Cortex of kidney (tissue), 1 donor: ENCODE measurements at places on chromosomes 7 and 10.

DNA sequence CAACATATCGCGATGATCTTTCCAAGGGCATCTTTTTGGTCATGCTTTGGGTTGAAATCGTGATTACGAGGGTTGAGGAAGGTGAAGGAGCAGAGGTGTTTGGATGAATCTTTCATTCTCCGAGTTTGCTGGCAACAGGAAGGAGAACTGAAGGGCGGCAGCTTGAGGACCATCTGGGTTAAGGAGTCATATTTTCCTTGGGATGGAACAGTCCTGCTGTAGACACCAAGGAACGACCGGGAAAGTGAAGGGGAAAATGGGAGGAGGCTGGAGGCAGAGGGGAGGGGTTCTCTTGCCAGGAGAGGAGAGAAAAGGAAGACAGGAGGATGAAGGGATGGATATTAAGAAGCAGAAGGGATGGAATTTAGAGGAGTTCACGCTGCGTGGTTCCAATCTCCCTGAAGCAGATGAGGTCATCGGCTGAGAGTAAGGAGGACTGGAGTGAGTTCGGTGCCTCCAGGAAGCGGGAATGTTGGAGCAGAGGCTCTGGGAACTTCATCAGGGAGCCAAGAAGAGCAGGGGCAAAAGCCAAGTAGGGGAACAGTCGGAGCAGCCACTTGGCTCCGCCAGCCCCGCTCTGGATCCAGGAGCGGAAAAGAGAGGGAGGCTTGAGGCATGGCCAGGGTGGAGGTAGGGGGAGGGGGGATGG, 116.6 kb upstream of the GALNT17 start:
- DNase-seq: no peak

GRCh38 chr10:81177651-81178244, 640.0 kb downstream of the SH2D4B start:
- no peak for DNase-seq

DNA sequence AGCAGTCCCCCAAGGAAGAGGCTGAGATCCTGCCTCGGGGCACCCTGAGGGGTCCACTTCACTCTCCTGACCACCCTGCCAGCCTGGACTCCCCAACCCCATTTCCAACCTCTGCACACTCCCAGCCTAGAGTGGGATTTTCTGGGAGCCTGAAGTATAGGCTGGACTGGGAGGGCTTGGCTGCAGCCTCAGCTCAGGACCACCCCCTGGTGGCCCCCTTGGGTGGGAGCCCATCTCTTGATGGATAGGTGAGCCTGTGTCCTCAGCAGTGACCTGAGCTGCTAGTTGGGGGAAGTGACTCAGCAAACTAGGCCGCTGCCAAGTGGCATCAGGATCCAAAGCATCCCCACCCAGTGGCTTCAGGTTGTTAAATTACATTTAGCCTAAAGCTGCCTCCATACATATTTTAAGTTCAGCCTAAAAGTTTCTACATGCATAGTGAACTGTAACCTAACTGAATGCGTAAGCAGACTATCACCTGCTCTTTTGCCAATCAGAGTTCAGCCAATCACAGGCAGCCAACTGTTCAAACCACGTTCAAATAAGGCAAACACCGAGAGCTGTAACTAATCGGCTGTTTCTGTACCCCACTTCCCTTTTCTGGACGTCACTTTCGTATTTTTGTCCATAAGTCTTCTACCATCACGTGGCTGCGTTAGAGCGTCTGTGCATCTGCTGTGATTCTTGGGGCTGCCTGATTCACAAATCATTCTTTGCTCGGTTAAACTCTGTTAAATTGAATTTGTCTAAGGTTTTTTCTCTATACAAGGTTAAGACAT, 144.0 kb downstream of the PLPP4 start:
- no peak for DNase-seq

- DNase-seq: no peak
Measured at GRCh38 chr7:149707448-149707886, 65.9 kb downstream of the ZNF467 start.

DNA sequence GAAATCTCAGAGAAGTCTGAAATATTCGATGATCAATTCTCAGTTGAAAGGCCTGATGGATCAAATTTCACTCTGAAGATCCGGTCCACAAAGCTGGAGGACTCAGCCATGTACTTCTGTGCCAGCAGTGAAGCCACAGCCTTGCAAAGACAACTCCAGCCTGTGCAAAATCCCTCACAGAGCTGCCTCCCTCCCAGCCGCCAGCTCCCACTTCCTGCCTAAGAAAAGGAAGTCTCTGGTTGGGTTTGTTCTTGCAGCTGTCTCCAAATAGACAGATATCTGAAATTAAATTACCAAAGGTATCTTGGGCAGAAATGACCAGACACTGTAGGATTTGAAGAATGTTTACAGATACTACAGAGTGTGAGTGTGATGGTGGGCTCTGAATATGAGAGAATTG, 43.4 kb upstream of the PRSS58 start:
- no peak for DNase-seq

DNA sequence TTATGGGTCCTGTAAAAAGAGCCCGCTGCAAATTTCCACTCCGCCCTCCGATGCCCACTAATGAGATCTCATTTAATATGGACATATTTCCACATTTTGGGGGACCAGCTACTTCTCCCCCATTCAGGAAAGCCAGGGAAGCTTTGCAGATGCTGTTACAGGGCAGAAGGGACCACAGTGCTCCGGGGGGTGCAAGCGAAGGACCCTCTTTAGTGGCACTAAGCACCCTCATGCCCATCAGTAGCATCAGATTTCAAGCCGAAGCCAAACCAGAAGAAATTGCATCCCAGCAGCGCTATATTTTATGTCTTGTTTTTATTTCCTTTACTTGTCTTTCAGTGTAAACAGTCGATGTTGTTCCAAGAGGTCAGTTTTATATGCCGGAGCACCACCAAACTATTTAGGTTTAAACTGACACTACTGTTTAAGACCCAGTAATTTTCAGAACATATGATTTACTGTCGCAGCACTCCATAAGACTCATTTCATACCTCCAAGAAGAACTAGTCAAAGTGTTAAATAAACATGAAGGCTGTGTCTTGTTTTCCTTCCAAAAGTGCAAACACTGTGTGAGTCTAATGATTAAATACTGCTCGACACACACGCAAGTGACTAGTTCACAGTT, 122.2 kb upstream of the MGMT start:
- no peak for DNase-seq

- DNase-seq: no peak
Measured at GRCh38 chr7:20323595-20323994, 7.1 kb upstream of the ITGB8 start.

DNA sequence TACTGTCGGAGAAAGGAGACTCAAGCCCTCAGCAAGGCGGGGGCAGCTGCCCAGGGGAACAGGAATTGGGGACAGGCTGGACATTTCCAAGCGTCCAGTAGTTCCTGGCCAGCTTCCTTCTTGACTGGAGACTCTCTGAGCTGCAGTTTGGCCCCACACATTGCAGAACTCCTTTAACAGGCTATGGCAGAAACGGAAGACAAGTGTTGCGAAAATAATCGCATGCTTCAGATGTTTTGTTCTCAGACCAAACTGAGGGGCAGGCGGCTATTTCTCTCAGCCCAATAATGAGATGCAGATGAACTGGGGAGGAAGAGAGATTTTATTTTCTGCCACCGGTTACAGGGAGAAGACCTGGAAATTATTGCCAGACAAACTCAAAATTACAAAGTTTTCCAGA, 88.0 kb upstream of the PFKP start:
- no peak for DNase-seq
